ENCODE measurements at places on chromosomes 7 and 10. TPM values are rescaled to one million over a fixed set of nuclear protein-coding genes. Genes with fewer than 3 reads are reported as not detected.
A peak's percentile ranks its signal among the peaks of the same experiment; 100 is the strongest.

GRCh38 chr10:77163670-77164348 lies 473.8 kb downstream of the KCNMA1 start:
- no peaks in the 10 kb centered on the region for H3K27me3 ChIP-seq
- no peaks in the 10 kb centered on the region for H3K36me3 ChIP-seq

The SOSTDC1 gene
- 23.2 TPM for total RNA-seq

GRCh38 chr10:123559823-123560092 lies 106.4 kb upstream of the GPR26 start:
- H3K36me3 ChIP-seq = no peaks in the 10 kb centered on the region
- DNase-seq = no peak
- H3K27ac ChIP-seq = no peak overlapping the region
- H3K4me1 ChIP-seq = no peaks in the 10 kb centered on the region

DNA sequence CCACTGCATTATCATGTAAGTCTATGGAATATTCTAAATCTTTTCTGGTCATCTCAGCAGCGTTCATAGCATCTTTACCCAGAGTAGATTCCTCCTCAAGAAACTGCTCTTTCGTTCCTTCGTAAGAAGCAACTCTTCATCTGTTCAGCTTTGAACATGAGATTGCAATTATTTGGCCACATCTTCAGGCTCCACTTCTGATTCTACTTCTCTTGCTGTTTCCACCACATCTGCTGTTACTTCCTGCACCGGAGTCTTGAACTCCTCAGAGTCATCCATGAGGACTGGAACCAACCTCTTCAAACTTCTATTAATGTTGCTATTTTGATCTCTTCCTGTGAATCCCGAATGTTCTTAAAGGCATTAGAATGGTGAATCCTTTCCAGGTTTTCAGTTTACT lies 12.7 kb downstream of the CHST12 start:
- H3K27ac ChIP-seq = no peak overlapping the region
- no peaks in the 10 kb centered on the region for H3K36me3 ChIP-seq
- peaks cover 20% of the 10 kb centered on the region for H3K4me1 ChIP-seq
- DNase-seq = no peak

- H3K4me3 ChIP-seq = no peak overlapping the region
- H3K27ac ChIP-seq = no peak overlapping the region
- no peak for DNase-seq
- peaks cover 15% of the 10 kb centered on the region for H3K4me1 ChIP-seq
- H3K27me3 ChIP-seq = peaks cover 33% of the 10 kb centered on the region
- no peaks in the 10 kb centered on the region for H3K36me3 ChIP-seq
Observed at GRCh38 chr10:42936580-42936979, 140.3 kb upstream of the RET start.

The STMP1 gene
- 20.3 TPM for total RNA-seq

DNA sequence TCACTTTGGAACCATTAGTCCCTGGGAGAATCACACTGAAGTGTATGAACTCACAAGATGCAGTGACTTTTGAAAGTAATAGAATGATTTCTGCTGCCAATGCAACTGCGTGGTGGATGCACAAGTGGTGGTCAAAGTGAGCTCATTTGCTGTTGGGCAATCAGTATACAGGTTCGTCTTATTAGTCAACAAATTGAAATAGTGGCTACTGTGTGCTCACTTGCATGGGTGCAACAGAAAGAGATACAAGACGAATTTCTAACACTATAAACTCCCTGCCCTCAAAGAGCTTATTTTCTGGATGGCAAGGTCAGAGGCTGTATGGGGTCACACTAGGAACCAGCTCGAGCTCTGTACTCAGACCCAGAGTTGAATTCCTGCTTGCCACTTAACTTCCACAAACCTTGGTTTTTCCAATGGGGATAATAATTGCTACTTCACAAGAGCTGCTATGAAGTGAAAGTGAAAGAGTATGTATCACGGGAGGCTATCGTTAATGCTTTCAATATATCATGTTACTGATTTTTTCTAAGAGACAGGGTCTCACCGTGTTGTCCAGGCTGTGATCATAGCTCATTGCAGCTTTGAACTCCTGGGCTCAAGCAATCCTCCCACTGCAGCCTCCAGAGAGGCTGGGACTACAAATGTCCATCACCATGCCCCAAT lies 8.3 kb upstream of the BCL7B start:
- peak overlapping the region; percentile 27 for H3K4me3 ChIP-seq
- DNase-seq = no peak
- H3K27me3 ChIP-seq = no peaks in the 10 kb centered on the region
- H3K36me3 ChIP-seq = peaks cover 9% of the 10 kb centered on the region
- no peaks in the 10 kb centered on the region for H3K4me1 ChIP-seq

The FFAR4 gene
- 14.9 TPM for total RNA-seq

The ZP3 gene
- total RNA-seq = 3.0 TPM

GRCh38 chr10:49662169-49662830 lies 17.2 kb upstream of the C10orf53 start:
- no peaks in the 10 kb centered on the region for H3K4me1 ChIP-seq
- no peaks in the 10 kb centered on the region for H3K36me3 ChIP-seq
- H3K27ac ChIP-seq = no peak overlapping the region
- no peak overlapping the region for H3K4me3 ChIP-seq

DNA sequence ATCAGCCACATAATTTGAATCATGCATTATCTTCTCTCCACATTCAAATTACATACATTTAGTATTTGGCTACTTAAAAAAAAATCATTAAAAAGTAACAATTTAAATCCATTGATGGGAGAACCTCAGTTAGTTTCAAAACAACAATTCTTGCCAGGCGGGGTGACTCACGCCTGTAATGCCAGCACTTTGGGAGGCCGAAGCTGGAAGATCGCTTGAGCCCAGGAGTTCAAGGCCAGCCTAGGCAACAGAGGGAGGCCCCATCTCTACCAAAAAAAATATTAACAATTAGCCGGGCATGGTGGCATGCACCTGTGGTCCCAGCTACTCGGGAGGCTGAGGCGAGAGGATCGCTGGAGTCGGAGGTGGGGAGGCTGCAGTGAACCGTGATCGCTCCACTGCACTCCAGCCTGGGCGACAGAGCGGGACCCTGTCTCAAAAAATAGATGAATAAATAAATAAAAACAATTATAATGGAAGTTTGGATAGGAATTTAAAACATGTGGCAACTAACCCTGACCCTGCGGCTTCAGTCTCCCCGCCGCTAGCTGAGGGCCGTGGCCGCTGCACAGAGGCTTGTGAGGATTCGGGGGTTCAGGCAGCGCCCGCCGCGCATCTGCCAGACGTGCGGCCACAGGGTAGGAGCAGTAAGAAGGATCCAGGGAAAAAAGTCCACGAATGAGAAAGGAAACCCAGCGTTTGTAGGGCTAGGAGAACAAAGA lies 1.1 kb upstream of the CSGALNACT2 start:
- DNase-seq = no peak
- no peaks in the 10 kb centered on the region for H3K27me3 ChIP-seq
- H3K27ac ChIP-seq = peak overlapping the region; percentile 97
- no peaks in the 10 kb centered on the region for H3K36me3 ChIP-seq
- peak overlapping the region; percentile 97 for H3K4me3 ChIP-seq

DNA sequence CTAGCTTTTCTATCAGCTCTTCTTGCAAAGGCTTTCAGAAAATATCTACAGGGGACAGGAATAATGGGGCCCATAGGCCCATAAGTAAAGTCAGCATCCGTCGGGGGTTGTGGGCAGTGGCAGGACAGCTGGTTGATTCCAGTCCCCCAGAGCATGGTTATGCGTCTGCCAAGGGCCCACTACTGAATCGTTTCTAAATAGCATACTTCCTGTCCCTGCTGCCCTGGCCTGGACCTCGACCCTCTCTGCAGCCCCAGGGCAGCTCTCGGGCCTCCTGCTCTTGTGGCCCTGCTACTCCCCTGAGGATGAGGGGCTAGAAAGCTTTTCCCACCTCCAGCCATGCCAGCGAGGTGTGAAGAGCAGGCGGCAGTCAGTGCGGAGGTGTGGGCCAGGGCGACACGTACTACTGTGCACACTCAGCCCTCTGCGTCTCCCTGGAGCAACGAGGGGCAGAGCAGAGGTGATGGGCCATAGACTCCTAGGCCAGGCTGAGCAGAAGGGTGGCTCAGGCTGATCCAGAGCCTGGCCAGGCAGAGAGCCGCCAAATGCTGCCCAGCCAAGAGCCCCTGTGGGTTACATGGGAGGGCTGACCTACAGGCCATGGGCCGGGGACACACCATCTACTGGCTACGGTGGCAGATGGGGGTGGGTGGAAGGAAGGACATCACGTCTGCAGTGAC lies 4.7 kb upstream of the OPN4 start:
- no peaks in the 10 kb centered on the region for H3K36me3 ChIP-seq
- peaks cover 8% of the 10 kb centered on the region for H3K4me1 ChIP-seq
- no peak overlapping the region for H3K4me3 ChIP-seq
- H3K27me3 ChIP-seq = no peaks in the 10 kb centered on the region
- no peak overlapping the region for H3K27ac ChIP-seq

DNA sequence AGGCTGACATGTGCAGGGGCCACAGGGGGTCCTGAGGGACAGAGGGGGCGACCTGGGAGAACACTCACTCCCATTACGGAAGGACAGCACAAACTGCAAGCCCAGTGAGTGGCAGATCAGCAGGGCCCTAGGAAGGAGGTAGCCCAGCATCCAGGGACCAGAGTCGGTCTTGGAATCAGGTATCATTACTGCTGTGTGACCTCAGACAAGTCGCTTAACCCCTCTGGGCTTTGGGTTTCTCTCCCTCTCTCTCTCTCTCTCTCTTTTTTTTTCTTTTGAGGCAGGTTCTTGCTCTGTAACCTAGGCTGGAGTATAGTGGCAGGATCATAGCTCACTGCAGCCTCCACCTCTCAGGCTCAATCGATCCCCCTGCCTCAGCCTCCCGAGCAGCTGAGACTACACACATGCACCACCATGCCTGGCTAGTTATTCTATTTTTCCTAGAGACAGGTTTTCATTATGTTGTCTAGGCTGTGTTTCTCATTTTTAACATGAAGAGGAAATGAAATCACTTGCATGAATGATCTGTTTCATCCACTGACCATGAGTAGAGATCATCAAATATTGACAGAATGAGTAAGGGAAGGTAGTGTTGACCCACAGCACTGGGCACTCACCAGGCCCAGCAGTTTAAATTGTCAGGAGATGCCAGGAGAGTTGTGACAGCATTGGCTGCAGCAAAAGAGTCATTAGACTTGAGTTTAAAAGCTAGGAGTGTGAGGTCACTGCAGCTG lies 49.4 kb downstream of the BUB3 start:
- H3K36me3 ChIP-seq = no peaks in the 10 kb centered on the region
- no peak for DNase-seq
- H3K4me1 ChIP-seq = no peaks in the 10 kb centered on the region
- no peak overlapping the region for H3K4me3 ChIP-seq

The PON3 gene
- total RNA-seq = not detected

GRCh38 chr10:110324201-110324804 lies 19.6 kb upstream of the SMNDC1 start:
- H3K36me3 ChIP-seq = no peaks in the 10 kb centered on the region
- no peaks in the 10 kb centered on the region for H3K4me1 ChIP-seq
- H3K27ac ChIP-seq = no peak overlapping the region
- no peak for DNase-seq
- no peaks in the 10 kb centered on the region for H3K27me3 ChIP-seq

DNA sequence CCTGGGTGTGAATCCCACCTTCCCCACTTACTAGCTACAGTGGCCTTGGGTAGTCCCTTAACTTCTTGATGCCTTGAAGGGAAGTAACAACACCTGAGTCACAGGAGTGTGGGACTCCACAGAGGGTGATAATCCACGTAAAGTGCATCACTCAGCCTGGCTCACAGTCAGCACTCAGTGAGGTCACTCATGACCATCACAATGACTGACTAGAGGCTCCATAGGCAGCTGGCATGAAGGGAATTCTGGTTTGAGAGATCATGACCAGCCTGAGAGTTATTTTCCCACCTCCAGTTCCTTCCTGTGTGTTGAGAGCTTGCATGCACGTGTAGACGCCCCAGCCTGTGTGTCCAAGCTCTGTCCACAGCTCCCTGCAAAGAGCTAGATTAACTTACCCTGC lies 34.8 kb downstream of the NEUROG3 start:
- no peak overlapping the region for H3K27ac ChIP-seq
- no peaks in the 10 kb centered on the region for H3K4me1 ChIP-seq
- H3K4me3 ChIP-seq = no peak overlapping the region
- no peaks in the 10 kb centered on the region for H3K36me3 ChIP-seq

The TAS2R41 gene
- not detected for total RNA-seq

The SPDYE2B gene
- total RNA-seq = not detected

DNA sequence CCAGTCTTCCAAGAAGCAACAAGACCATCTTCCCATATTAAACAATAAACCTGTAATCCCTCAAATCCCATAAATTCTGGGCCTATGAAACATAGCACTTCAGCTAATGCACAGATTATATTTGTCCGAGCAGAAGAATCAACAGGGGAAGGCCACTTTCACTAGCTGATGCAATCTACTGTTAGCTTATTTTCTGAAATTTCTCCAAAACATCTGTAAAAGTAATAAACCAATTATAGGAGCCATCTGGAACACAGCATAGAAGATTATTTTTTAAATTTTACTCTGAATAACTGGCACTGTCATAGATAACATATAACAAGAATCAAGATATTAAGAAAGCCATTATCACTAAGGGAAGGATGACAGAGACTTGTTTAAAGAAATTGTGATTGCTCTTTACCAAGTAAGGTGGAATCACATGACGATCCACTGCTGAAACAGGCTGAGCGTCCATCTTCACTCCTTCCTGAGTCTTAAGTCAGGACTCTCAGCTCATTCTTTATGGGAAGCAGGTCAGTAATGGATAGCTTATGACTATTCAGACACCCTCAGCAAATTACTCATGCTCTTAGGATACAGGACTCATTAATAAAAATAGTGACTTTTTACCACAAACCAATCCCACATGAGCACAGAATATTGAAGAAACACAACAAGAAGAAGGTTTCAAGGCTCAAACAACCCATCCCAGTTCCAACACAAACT lies 719.5 kb downstream of the XPNPEP1 start:
- no peaks in the 10 kb centered on the region for H3K27me3 ChIP-seq
- H3K4me1 ChIP-seq = no peaks in the 10 kb centered on the region
- H3K36me3 ChIP-seq = no peaks in the 10 kb centered on the region
- no peak for DNase-seq
- no peak overlapping the region for H3K27ac ChIP-seq

DNA sequence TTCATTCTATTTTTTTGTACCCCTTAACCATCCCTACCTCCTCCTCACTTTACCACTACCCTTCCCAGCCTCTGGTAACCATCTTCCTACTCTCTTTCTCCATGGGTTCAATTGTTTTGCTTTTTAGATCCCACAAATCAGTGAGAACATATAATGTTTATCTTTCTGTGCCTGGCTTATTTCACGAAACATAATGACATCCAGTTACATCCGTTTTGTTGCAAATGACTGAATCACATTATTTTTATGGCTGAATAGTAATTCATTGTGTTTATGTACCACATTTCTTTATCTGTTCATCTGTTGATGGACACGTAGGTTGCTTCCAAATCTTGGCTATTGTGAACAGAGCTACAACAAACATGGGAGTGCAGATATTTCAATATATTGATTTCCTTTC lies 24.1 kb downstream of the ATRNL1 start:
- no peak overlapping the region for H3K4me3 ChIP-seq
- H3K4me1 ChIP-seq = no peaks in the 10 kb centered on the region
- H3K36me3 ChIP-seq = no peaks in the 10 kb centered on the region
- no peak overlapping the region for H3K27ac ChIP-seq

- no peak for DNase-seq
- H3K4me1 ChIP-seq = peaks cover 36% of the 10 kb centered on the region
- H3K4me3 ChIP-seq = no peak overlapping the region
- H3K27me3 ChIP-seq = no peaks in the 10 kb centered on the region
Observed at GRCh38 chr7:74312418-74313028, 23.3 kb downstream of the CLIP2 start.
